Uterus (tissue), 4 donors: ENCODE measurements at places on chromosomes 11 and 22. TPM values are rescaled to one million over a fixed set of nuclear protein-coding genes. Genes with fewer than 3 reads are reported as not detected.

GRCh38 chr11:134278356-134278755 lies 2.2 kb downstream of the GLB1L3 start:
- no peak overlapping the region for H3K4me3 ChIP-seq
- no peaks in the 10 kb centered on the region for H3K36me3 ChIP-seq
- H3K27ac ChIP-seq: no peak overlapping the region

- H3K4me1 ChIP-seq: no peaks in the 10 kb centered on the region
- no peaks in the 10 kb centered on the region for H3K27me3 ChIP-seq
- no peak for DNase-seq
- H3K27ac ChIP-seq: peak overlapping the region; percentile 52
- no peak overlapping the region for H3K4me3 ChIP-seq
Observed at GRCh38 chr11:102448869-102449224, 3.7 kb downstream of the TMEM123 start.

DNA sequence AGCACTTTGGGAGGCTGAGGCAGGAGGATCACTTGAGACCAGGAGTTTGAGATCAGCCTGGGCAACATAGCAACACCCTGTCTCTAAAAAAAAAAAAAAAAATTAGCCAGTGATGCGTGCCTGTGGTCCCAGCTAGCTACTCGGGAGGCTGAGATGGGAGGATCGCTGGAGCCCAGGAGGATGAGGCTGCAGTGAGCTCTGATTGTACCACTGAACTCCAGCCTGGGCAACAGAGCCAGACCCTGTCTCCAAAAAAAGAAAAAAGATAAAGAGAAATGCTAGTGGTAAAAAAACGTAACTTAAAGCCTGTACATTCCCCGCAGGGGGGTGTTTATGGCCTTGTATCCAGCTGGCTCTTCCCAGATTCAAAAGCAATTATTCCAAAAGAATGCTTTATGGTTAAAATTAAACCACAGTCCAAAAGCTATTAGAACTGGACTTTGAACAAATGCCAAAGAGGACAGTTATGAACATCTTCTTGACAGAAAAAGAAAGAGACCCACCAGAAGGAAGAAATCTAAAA lies 16.4 kb upstream of the SNX32 start:
- no peaks in the 10 kb centered on the region for H3K36me3 ChIP-seq
- H3K4me3 ChIP-seq: peak overlapping the region; percentile 39
- no peak for DNase-seq
- no peaks in the 10 kb centered on the region for H3K4me1 ChIP-seq
- H3K27ac ChIP-seq: peak overlapping the region; percentile 83

- no peaks in the 10 kb centered on the region for H3K27me3 ChIP-seq
- no peak overlapping the region for H3K4me3 ChIP-seq
- no peak for DNase-seq
Observed at GRCh38 chr22:36982136-36982535, 37.1 kb downstream of the TST start.

The OR5B3 gene
- total RNA-seq: not detected

The LRRC10B gene
- total RNA-seq: 4.6 TPM
